GM04503 (cell line): ENCODE measurements at places on chromosomes 2 and 18.
A peak's percentile ranks its signal among the peaks of the same experiment; 100 is the strongest.

DNA sequence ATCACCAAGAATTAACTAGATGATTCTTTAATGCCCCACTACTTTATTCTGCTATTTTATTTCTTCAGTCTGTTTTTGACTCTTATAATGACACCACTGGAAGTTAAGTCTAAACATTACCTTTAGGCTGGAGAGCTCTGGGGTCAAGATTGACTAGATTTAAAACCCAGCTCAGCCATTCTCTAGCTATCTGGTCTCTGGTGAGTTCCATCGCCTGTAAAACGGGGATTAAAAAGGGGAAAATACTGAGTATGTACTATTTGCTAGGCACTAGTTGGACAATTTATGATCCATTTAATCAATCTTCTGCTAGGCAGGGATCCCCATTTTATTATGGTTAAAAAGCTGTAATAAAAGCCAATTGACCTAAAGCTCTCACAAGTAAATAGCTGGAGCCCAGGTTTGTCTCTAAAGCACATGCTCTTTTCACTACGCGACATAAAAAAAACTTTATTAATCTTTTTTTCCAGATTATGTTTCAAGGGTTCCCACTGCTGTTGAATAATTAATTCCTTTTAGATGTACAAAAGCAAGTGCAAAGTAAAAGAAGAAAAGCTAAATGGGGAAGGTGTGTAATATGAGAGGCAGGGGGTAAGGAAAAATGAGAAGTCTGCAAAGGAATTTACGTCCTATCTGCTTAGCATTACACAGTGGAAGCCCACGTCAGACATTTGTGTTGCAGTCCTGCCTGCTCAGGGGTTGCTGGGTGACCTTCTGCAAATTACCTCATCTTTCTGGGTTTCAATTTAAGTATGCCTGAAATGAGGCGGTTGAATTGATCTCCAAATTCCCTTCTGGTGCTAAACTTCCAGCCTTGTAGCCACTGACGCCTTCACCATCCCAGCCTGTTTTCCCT is 918 bp upstream of the NABP1 start:
- DNase-seq = peak; percentile 54

DNA sequence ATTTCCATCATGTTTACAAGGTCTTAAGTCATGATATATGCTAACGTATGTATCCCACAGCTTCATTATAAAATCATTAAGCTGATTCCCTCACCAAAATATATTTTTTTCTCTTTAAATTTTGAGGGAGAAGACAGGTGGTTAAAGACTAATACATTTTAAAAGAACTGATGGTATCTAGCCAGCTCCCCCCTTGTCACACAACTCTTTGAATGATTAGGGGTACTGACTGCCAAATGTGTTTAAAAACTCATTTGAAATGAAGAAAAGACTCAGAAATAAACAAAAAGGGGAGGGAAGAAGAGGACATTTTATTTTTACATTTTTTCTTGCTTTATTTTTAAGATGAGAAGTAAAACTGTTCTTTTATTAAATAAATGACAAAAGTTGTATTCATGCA is 805.3 kb downstream of the SATB2 start:
- no peak for DNase-seq

DNA sequence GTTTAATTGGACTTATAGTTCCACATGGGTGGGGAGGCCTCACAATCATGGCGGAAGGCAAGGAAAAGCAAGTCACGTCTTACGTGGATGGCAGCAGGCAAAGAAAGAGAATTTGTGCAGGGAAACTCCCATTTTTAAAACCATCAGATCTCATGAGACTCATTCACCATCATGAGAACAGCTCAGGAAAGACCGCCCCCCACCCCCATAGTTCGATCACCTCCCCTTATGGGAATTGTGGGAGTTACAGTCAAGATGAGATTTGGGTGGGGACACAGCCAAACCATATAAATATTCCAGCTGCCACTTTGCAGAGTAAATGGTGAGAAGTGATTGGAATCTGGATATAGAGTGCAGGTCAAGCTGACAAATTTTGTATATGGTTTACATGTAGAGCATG is 187.4 kb downstream of the ARL4C start:
- DNase-seq = no peak

- DNase-seq = no peak
These were observed 147.8 kb downstream of the UBE2E3 start for GRCh38 chr2:181128199-181128598.

DNA sequence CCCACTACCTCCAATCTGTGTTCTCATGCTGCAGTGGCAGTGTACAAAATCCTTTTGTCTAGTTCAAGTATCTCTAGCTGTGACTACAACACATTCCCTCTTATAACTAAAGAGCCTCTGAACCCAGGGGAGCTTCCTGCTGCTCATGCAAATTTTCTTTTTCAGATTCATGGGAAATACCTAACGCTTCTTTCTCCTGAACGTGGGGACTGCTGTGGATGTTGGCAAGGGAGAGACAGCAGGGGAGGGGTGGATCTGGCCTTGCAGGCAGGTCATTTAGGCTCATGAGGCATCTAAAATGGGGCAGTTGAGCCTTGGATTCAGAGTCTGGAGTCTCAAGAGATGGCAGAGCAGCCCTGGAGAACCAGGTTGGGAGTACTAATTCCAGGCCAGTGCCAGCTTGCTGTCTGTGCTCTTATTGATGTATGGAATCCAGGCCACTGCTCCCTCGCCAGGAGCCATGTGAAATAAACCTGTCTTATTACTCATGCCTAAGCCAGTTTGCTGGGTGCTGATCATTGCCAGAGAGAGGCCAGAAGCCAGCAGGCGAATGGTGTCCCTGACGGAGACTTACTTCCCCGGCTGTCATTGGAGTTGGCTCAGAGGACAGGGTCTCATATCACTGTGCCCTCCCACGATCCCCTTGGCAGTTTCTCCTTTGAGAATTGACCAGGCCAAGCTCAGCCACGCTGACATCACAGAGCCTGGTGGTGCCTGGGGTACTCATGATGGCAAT is 29.2 kb upstream of the TNP1 start:
- no peak for DNase-seq
